ENCODE measurements at places on chromosomes 11 and 22.

GRCh38 chr22:19039796-19040280, 82.4 kb downstream of the DGCR2 start:
- DNase-seq: no peak

- no peak for DNase-seq
Observed at GRCh38 chr11:77259641-77260040, 41.8 kb downstream of the GDPD4 start.

- DNase-seq: no peak
Observed at GRCh38 chr22:48089601-48090331, 1327.3 kb downstream of the TBC1D22A start.

DNA sequence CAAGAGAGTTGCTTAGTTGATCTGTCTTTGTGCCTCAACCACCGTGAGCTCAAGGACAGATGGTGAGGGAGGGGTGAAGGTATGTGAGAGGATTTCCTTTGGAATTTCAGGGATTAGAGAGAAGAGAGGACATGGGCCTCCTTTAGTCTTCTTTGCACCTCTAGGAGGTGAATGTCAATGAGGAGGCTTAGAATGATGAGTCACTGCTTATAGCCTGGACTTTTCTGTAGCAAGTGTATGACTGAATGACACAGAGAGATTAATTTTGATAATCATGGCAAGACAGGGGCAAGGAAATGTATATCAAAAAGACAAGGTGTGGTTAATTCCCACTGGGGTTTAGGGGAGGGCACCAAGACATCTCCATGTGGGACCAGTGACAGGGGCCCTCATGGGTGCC, 947.3 kb upstream of the TENM4 start:
- DNase-seq: no peak

DNA sequence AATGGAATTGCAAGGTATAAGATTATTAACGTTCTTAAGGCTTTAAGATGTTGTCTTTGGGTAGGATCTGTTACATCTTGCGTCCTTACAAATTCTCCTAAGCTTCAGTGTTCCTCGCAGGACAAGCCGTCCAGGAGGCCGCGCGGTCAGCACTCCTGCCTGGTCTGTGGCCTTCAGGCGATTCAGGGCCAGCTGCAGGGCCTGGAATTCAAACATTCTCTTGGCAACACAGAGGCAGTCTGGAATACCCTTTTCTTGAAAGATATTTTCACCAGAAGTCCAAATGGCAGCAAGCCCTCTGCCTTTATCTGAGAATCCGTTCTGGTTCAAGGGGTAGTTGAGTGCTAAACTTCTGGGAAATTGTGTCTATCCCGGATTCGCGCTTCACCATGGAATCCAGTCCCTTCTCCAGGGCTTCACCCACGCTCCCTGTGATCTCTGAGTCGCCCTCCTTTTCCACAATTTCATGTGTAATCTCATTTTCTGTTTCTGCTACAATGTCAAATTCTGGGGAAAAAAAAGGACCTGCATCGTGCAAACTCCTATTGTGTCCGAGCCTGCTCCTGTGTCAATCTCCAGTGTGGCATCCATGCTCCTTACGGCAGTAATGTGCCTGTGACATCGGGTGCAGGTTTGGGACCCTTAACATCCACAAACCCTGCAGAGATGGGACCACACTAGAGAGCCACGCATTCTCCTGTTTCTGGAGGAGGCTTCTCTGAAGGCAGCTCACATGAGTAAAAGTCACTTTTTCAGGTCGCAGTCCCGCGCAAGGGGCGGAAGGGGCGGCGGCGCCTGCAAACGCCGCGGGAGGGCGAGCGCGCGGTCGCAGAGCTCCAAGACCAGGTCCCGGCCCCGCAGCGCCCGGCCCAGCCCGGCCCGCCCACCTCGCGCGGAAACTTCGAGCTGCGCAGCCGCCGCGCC, 25.4 kb upstream of the SORL1 start:
- DNase-seq: peak; percentile 33

DNA sequence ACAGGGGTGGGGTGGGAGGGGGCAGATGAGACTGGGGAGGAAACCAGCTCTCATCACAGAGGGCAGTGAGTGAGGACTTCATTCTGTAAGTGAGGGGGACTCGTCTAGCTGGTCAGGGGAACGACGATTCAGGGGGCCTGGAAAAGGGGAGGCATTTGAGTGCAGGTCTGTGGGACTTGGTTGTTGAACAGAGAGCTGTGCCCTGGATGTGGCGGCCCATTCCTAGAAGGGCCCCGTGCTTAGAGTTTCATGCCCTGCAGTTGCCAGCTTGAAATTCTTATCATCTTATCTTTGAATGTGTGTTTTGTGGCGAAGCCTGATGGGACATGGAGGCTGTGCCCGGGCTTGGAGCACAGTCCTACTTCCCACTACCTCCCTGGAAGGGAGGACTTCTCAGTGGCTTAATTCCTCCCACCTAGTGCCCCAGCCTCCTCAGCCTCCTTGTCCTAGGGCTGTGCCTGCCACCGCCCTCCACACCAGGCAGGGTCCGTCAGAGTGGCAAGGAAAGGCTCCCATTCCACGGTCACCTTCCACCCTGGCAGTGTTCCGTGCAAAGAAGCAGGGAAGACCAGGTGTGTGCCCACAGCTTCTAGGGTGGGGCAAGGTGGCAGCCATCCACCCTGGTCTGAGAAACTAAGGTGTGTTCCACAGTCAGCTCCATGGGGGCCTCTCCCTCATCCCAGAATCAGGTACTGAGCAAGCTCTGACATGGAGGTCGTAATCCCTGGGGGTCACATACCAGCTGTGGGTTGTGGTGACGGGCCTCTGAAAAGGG, 59.7 kb upstream of the LMO1 start:
- no peak for DNase-seq

DNA sequence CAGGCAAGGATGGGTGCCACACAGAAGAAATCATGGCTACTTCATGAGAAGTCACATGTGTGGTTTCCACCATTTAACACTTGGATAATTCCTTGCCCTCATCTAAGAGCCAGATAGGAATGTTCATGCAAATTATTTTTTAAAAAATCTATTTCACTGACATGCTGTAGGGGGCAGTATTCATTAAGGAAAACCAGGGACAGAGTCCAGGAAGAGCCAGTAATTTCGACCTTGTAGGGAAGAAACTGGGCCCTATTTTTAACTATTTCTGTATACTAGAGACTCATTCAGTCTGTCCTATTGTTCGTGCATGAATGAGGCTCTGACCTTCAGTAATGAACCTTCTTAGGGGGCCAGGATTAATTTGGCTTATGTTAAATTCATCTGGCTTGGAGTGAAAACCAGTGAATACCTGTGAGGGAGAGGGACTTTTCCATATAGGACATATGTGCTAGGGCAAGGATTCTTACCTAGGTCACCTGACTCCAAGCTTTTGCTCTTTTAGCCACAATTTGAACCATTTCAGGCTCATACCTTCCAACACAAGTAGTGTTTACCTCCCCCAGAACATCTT, 192.7 kb downstream of the NAV2 start:
- DNase-seq: no peak

GRCh38 chr11:14253421-14253820, 105.6 kb downstream of the RRAS2 start:
- DNase-seq: no peak

DNA sequence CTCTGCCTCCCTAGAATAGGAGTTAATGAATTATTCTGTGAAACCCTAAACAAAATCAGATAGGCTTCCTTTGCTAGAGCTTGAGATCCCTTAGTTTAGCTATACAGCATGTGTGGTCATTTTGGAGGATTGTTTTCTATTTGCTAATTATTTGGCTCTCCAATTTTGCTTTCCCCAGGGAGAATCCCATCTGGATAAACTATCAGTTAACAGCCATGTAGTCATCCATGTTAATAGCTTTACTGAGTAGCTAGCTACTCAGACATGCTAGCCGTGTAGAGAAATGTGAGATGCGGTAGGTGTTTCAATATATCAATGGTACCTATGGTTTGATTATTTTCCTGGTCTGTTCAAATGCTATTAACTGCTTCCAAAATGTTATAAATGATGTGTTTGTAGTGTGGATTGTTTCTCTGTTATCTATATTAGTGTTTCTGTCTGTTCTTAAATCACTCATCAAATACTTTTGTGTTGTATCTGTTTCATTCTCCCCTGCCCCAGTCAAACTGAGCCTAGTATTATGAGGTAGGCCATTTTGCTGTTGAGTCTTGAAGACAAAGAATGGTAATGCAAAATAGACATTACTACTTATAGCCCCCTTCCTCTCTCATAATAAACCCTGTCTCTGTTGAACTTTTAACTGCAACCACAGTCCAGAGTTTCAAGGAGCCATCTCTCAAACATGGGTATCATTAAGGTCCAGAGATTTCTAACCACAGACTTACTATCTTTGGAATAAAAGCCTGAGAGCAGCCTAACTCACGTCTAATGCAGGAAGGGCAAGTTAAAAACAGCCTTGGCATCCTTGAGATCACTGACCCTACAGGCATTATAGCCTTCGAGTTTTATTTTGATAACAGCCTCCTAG, 56.1 kb upstream of the GRAMD1B start:
- no peak for DNase-seq

- DNase-seq: no peak
Observed at GRCh38 chr11:108790501-108791299, 125.8 kb downstream of the DDX10 start.

- no peak for DNase-seq
Observed at GRCh38 chr11:34243600-34244464, 114.0 kb downstream of the ABTB2 start.

GRCh38 chr11:76885390-76886097, 24.8 kb downstream of the ACER3 start:
- DNase-seq: no peak

- no peak for DNase-seq
Observed at GRCh38 chr22:40462195-40462984, 92.0 kb downstream of the SGSM3 start.

- DNase-seq: no peak
Observed at GRCh38 chr11:41989823-41990380, 530.5 kb upstream of the LRRC4C start.

DNA sequence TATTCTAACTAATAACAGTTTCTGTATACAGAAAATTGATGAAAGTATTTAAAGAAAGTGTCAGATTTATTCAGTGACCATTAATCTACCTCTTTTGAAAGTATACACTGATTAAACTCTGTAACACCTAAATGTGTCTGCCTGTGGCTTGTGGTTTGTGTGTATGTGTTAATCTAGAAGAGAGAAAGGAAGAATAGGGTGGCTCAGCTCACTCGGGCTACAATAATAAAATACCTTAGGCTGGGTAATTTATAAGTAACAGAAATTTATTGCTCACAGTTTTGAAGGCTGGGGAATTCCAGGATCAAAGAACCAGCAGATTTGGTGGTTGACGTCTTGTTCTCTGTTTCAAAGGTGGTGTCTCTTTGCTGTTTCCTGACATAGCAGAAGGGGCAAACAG, 13.6 kb upstream of the OR5AS1 start:
- DNase-seq: no peak

GRCh38 chr11:77609234-77609633, 19.5 kb downstream of the AQP11 start:
- no peak for DNase-seq

DNA sequence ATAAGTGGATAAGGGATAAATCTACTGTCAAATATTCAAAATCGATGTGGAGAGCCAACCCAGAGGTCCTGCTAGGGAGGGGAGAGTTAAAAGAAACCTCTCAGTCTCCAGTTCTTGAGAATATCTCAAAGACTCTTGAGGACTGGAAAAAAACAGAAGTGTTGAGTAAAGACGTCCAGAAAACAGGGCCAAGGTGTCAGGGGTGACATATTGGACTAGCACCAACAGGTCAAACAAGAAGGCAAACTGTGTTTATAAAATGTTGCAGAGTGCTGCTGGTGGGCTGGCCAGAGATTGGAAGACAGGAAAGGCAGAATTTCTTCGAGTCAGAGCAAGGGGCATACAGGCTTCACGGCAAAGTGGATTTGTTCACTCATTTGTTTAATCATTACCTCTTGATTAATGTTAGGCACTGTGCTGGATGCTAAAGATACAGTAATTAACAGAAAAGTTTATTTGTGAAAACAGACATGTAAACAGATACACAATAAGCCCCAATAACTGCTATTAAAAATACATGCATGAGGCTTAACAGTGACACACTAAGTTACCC, 33.7 kb upstream of the SMPD1 start:
- no peak for DNase-seq

DNA sequence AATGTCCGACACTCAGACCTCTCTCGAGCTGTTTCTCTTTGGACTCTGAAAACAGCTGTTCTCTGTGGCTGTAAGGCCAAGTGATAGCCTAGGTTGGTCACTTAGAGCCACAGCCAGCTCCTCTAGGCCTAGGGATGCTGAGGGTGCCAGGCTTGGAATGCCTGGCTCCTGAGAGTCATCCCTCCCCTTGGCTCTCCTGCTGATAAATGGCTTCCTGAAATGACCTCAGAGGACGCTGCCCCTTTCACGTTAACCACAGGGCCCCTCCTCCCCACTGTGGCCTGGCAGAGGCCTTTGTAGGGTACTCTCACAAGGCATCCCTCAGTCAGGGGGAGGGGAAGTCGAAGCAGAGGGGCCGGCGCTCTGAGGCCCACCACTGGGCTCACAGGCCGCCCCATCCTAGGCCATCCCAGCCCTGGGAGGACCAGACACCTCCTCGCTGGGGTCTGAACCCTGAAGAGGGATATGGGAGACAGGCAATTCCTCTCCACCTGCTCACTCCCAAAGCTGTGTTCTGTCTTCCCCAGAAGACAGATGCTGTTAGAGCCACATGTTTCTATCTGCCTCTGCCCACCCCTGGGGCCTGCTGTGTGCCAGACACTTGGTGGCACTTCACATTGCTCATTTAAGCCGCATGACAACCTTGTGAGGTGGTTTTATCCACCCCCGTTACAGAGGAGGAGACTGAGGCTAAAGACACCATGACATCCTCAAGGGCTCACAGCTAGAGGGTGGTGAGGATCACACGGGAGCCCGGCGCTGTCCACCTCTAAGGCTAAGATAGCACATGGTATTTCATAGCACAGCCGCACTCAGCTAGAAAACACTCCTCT, 50.9 kb downstream of the ARFGAP3 start:
- no peak for DNase-seq

GRCh38 chr22:43516996-43517635, 105.3 kb downstream of the MPPED1 start:
- DNase-seq: no peak

GRCh38 chr11:15113381-15113780, 1.3 kb upstream of the INSC start:
- no peak for DNase-seq

GRCh38 chr22:49267996-49268395, 559.7 kb downstream of the BRD1 start:
- no peak for DNase-seq

GRCh38 chr11:117770061-117770460, 27.0 kb downstream of the DSCAML1 start:
- no peak for DNase-seq

DNA sequence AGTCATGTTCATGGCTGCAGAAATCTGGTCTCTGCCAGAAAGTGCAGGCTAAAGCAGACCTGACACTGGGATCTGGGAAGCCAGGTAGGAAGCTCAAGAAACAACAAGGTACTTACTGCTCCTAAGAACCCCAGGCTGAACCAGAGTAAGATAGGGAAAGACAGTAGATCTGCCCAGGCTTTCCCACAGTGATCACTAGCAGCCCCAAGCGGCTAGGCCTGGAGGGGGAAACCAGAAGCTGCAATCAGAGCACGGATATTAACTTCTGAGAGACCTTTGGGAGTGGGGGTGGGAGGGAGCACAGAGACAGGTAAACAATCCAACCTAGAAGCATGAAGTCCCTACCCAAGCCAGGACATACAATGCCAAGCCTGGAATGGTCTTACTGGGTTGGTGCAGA, 135.2 kb upstream of the C11orf58 start:
- no peak for DNase-seq

GRCh38 chr11:94027210-94027609, 6.1 kb downstream of the HEPHL1 start:
- DNase-seq: no peak

GRCh38 chr22:38602166-38602565, 32.2 kb upstream of the DMC1 start:
- no peak for DNase-seq
